SJSA1 (cell line): ENCODE measurements at places on chromosomes 5 and 9.

GRCh38 chr9:8859416-8859815, 1059.8 kb upstream of the DMAC1 start:
- DNase-seq = no peak

DNA sequence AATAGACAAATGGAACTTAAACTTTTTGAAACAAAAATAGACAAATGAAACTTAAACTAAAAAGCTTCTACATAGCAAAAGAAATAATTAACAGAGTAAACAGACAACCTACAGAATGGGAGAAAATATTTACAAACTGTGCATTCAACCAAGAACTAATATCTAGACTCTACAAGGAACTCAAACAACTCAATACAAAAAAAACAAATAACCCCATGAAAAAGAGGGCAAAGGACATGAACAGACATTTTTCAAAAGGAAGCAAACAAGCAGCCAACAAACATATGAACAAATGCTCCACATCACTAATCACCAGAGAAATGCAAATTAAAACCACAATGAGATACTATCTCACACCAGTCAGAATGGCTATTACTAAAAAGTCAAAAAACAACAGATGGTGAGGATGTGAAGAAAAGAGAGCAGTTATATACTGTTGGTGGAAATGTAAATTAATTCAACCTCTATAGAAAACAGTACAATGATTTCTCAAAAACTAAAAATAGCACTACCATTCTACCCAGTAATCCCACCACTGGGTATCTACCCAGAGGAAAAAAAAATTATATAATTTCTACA, 170.8 kb upstream of the RGMB start:
- DNase-seq = no peak

DNA sequence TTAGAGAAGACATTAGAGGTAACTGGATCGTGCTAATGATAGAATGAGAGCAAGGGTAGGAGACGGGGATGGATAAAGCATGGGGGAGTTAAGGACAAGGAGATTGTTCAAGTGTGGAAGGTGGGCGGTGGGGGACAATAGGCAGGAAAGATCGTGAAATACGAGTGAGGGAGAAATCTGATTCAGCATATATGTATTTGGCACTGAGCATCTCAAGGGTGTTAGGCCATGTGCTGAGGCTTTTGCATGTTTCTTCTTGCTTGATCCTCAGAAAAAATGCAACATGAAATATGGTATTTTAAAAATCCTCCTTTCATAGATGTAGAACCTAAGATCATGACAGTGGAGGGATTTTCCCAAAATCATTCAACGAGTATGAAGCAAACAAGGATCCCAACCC, 240.5 kb downstream of the PAPPA start:
- DNase-seq = no peak

DNA sequence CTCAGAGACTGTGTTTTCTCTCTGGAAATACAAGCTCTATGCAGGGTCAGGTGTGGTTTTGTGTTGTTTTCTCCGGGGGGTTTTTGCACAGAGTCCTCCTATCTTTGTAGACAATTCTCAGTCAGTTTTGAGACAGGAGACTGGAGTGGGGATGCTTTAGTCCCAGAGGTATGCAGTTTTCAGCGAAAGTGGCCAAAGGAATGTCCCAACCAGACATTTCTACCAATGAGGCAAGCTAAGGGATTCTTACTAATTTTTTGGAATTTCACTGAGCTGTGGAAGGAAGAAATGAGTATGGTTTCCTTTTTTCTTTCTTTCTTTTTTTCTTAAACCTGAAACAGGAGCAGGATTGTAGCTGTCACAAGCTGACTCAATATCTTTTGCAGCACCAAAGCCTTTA, 35.3 kb upstream of the PLPP1 start:
- DNase-seq = no peak

GRCh38 chr9:105441616-105442160, 6.1 kb upstream of the FSD1L start:
- no peak for DNase-seq

- DNase-seq = no peak
Measured at GRCh38 chr5:137734331-137734730, 1.6 kb downstream of the KLHL3 start.

DNA sequence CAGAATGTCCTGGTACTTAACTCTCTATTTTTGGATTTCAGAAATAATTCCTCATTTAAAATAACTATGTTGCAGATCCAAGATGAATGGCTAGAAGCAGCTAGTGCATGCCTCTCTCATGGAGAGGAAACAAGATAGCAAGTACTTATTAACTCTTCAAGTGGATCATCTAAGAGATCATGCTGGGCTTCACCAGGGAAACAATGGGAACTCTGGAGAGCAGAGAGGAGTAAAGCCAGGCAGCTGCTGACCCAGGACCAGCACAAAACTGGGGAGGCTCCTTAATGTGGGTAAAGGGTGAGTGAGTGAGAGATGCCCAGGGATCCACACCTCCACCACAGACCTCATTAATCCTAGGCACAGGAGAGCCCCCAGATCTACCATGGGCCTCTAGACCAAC, 897.8 kb upstream of the ACO1 start:
- DNase-seq = no peak
